ENCODE measurements at places on chromosomes 1 and 21.

- DNase-seq, result no peak
These were observed 152.7 kb downstream of the HIVEP3 start for GRCh38 chr1:41766041-41766440.

DNA sequence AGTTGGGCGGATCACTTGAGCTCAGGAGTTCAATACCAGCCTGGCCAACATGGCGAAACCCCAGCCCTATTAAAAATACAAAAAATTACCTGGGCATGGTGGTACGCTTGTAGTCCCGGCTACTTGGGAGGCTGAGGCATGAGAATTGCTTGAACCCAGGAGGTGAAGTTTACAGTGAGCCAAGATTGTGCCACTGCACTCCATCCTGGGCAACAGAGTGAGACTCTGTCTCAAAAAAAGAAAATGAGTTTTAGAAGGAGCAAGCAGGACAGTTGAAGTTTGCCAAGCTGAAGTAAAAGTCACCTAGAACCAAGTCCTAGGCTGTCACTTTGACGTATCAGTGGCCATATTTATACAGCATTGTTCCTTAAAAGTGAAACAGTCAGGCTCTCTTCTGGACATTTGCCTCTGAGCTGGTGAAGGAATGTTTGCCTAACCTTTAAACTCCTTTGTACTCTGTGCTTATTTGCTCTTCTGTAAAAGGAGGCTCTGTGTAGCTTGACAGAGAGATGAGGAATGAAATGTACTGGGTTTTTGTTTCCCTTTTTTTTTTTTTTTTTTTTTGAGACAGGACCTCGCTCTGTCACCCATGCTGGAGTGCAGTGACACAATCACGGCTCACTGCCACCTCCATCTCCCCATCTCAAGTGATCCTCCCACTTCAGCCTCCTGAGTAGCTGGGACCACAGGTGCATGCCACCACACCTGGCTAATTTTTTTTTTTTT, 2.8 kb downstream of the RAB4A start:
- DNase-seq, result no peak

GRCh38 chr1:31501505-31501904, 74.8 kb upstream of the TINAGL1 start:
- no peak for DNase-seq

DNA sequence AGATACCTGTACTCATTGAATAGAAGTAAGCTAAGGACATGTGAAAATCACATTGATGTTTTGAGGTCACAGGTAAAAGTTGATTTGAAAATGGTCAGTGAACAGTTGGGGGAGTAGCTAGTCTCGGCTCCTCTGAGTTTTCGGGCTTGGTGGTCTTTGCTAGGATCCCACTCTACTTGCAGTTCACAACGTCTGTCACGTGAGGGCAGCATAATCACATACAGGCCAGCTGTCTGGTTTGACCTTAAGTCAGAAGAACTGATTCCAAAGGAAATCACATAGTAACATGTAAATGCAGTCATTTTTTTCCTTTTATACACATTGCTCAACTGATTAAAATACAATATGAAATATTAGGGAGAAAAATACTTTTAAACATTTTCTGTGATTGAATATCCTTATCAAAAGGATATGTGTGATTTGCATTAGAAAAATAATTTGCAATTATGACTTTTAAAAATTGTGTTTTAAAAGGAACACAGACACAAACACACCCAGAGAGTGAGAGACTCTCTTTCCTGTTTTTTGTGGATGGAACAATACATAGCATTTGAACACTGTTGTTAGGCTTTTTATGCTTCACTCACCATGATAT, 21.8 kb upstream of the PDC start:
- DNase-seq, result peak; percentile 29

DNA sequence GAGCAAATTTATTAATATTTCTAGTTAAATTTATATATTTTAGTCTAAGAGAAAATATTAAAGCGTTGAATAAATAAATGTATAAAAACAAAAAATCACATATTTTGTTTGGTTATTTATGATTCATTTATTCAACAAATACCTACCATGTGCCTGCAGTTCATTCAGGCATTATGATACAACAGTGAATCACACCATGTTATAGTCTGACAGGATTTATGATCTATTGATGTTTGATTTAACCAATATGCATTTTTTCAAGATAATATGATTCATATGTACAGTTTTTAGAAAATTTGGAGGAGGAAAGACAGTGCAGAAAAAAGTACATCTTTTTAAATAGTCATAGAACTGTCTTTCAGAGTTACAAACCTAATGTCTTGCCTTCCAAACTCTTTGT, 7.4 kb upstream of the TRIM58 start:
- no peak for DNase-seq

DNA sequence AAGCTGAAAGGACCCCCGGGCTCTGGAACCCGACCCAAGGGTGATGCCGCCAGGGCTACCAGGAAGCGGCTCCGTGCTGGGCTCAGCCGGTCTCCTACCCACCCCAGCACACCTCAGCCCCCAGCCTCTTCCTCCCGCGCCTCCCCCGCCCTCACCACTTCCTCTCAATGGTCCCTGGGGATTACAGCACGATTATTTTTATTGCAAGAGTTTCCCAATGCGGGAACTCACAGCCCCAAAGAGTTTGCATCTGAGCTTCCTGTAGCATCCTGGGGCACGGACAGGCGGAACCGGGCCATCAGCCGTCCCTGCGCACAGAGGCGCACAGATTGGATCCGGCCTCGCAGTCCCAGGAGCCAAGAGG, 8.7 kb upstream of the SLX9 start:
- peak; percentile 45 for DNase-seq

- DNase-seq, result no peak
These were observed 30.5 kb downstream of the KCNC4 start for GRCh38 chr1:110240476-110241210.

DNA sequence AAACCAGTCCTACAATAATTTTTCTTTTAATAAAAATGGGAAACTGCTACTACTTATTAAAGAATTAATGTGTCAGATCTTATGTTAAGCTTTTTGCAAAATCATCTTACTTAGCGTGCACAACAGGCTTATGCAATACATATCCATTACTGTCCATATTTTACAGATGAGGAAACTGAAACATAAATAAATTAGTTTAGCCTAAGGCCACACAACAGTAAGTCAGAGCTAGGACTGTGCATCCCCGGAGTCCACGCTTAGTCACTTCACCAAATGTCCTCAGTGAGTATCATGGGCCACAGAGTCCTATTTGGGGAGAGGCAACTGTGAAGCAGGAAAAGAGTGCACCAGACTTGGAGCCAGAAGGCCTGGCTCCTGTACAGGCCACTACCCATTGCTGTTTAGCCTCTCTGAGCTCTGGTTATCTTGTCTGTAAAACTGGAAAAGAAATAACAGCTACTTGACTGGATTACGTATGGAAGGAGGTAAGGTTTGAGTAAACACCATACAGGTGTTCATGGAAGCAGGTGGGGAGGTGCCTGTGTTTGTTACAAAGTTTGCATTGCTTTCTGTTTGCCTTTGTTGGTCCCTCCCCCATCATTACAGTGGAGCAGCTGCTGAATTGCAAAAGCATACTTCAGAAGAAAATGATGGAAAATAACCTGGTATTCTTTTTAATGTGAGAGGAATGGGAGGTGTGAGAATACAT, 192.8 kb downstream of the FCRL5 start:
- no peak for DNase-seq

DNA sequence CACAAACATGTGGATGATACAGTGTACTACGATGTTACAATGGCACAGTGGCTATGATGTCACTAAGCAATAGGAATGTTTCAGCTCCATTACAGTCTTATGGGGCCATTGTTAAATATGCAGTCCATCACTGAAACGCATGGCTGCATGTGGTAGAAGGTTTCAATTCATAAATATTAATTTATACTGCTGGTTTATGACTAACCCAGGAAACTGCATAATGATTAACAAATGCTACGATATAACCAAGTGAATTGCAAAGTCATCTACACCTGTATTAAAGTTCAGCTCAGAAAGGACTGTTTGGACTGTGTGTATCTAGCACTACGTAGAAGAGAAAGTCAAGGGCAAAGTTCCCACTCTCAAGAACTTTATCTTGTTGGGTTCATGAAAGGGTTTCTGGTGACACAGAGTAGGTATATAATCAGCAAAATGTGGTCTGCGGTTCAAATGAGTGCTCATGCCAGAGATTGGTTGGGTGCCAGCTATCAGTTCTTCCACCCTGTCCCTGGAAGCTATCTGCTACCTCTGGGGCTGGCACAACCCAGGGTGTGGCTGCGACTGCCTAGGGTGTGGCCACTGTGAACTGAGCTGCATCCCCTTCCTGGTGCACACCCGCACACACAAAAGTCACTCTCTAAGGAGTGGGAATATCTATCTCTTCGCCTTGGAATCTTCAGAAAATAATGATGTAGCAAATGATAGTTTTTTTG, 14.8 kb downstream of the MGST3 start:
- peak; percentile 39 for DNase-seq

- DNase-seq, result peak; percentile 15
These were observed 153.3 kb downstream of the TOMM20 start for GRCh38 chr1:234975122-234975940.

GRCh38 chr1:21594501-21594900, 74.7 kb downstream of the RAP1GAP start:
- no peak for DNase-seq

DNA sequence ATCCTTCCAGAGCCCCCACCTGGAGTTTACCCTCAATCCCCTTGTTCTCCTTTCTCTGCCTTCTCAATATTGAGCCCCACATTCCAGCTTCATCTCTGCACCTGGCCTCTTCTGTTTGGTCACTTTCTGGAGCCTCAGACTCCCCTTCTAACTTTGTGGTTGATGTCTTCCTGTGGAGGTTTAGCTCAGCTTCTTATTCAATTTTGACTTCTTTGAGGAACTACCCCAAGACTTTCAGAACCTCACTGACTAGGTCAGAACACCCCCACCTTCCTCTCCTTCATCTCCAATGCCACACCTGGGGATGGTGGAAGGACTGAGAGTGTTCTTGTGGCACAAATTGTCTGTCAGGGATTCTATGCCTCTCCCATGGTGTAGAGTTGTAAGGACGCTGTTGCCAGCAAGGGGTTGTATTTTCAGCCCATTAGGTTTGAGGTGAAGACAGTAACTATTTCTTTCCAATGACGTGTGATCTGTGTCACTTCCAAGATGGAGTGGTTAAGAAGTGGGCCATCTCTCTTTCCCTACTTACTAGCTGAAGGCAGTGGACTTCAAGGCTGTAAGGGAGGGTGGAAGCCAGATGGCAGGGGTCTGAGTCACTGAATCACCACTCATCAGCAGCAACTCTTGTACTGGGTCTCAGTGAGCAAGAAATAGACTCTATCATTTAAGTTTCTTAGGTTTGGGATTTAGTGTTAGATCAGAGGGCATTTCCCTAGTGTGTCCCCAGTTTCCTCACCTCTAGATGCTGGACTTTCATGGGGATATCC, 80.6 kb downstream of the PAPPA2 start:
- no peak for DNase-seq

- peak; percentile 66 for DNase-seq
These were observed 26.7 kb downstream of the BTG3 start for GRCh38 chr21:17585875-17586450.

GRCh38 chr1:19087737-19088594, 122.1 kb downstream of the UBR4 start:
- DNase-seq, result no peak

DNA sequence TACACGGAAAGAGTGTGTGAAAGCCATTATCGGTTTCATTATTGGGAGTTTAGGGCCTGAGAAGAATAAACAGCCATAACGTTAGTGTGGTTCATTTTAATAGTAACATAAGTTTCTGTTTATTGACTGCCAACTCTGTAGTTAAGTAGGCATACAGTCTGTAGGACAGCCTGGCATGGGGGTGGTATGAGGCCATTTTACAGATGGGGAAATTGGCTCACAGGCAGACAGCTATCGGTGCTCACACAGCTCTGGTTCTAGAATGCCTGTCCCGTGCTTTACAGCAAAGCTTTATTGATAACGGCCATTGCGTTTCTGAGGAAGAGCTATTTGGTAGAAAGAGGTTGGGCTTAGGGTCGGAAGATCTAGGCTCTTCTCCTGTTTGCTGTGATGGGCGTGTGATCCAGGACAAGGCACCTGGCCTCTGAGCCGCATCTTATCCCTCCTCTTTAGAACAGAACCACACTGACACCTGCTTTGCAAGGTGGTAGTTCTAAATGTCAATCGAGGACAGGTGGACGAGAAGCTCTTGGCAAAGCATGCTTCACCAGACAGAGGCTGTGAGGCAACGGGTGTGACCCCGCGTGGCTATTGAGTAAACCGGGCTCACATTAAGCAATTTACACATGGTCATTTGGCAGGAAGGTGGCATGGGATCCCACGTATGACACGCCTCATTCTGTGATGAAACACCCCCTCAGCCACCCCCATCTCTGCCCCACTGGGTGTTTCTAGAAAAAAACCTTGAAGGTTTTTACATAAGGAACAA, 14.9 kb downstream of the ETS2 start:
- DNase-seq, result no peak

- DNase-seq, result no peak
These were observed 28.7 kb downstream of the COL16A1 start for GRCh38 chr1:31675161-31675560.

- peak; percentile 64 for DNase-seq
These were observed 106.7 kb downstream of the SLC45A1 start for GRCh38 chr1:8424539-8425116.

DNA sequence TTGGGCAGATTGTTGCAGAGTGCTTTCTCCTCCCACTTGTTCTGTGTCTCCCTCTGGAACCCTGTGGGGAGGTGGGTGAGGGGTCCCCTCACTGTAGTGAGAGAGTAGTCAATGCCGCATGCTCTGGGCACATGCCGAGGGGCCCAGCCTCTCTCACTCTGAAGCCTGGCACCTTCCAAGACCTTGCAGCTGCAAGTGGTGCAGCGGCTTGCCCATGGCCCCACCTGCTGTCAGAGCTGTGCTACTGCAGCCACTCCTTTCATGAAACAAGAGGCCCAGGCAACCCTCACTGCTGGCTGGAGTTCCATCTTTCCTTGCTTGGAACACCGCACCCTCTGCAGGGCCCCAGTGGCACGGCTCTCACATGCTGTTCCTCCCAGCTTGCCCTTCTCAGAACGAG, 58.4 kb upstream of the COL6A1 start:
- DNase-seq, result peak; percentile 73

- no peak for DNase-seq
These were observed 222.6 kb downstream of the COL24A1 start for GRCh38 chr1:85933961-85934360.

DNA sequence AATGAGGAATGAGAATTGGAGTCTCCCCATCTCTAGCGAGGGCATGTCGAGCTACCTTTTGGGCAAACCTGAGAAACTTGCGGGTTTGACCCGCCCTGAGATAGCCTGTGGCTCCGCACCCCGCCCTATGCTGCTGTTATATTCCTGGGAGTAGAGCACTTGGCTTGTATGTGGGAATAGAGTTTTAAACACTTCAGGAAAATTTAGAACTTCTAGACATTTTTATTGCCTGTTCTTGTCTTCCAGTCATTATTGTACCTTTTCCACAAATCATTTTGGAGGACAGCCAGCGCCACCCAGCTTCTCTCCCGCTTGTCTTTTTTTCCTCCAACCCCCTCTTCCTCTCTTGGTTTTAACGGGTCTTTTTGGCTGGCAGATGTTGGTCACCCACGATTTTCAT, 738 bp downstream of the GNPAT start:
- peak; percentile 1 for DNase-seq

- DNase-seq, result no peak
These were observed 33.4 kb upstream of the SLC2A1 start for GRCh38 chr1:42992054-42992571.
